ENCODE measurements at places on chromosomes 1 and 21.

- DNase-seq, result peak; percentile 91
These were observed 6.0 kb upstream of the PITHD1 start for GRCh38 chr1:23772049-23772853.

GRCh38 chr21:39153373-39153772 is 29.9 kb downstream of the PSMG1 start:
- no peak for DNase-seq

- DNase-seq, result no peak
These were observed 11.1 kb downstream of the NOS1AP start for GRCh38 chr1:162080472-162081015.

DNA sequence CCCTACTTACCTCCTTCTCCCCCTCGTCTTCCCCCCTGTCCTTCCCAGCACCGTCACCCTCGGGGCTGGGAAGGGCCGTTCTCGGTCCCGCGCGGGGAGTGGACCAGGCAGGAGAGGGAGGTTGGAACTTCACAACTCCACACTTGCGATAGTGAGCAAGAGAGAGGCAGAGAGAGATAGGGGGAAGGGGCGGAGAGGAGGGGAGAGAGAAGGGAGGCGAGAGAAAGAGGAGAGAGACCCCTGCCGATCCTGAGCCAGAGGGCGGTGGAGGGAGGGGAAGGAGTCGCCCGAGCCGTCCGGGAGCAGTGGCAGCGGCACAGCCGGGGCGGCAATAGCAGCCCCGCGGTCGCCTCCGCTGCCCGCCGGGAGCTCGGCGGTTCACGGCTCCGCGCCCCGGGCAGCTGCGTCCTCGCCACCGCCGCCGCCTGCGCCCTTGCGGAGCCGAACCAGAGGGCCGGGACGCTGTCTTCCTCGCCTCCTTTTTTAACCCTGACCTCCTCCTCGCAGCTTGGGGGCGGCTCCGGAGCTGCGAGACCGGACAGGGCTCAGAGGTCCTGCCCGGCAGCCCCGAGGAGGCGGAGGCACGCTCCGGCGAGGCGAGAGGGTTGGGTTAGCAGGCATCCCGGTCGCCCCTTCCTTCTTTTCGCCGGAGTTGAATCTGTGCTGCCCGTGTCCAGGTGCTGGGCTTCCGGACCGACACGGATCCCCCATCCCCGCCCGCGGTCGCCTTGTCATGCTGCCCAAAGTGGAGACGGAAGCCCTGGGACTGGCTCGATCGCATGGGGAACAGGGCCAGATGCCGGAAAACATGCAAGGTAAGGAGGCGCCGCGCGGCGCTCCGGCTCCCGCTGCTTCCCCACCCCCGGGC is 11.7 kb downstream of the NR5A2 start:
- peak; percentile 54 for DNase-seq

DNA sequence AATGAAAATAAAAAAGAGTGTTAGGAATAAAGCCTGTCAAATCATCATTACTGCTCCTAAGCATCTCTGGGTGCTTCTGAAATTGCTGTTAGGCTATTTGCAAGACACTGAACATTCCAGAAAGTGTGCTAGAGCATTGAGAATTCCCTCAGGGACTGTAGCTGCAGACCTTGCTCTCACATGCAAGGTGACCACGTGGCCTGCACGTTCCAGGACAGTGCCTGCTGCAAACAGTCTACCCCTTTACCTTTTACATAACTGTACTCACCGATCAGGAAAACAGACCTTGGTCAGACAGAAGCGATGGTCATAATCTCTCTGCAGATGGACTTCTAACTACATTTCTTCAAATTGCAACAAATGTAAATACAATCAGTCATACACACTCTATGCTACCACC is 164.5 kb downstream of the PSMG1 start:
- DNase-seq, result no peak

- DNase-seq, result no peak
These were observed 89.3 kb downstream of the PLD5 start for GRCh38 chr1:242435200-242435599.

GRCh38 chr1:233904633-233905415 is at the start of gene SLC35F3:
Gene SLC35F3, plus strand, starts transcription at chr1:233904676.
- no peak for DNase-seq

DNA sequence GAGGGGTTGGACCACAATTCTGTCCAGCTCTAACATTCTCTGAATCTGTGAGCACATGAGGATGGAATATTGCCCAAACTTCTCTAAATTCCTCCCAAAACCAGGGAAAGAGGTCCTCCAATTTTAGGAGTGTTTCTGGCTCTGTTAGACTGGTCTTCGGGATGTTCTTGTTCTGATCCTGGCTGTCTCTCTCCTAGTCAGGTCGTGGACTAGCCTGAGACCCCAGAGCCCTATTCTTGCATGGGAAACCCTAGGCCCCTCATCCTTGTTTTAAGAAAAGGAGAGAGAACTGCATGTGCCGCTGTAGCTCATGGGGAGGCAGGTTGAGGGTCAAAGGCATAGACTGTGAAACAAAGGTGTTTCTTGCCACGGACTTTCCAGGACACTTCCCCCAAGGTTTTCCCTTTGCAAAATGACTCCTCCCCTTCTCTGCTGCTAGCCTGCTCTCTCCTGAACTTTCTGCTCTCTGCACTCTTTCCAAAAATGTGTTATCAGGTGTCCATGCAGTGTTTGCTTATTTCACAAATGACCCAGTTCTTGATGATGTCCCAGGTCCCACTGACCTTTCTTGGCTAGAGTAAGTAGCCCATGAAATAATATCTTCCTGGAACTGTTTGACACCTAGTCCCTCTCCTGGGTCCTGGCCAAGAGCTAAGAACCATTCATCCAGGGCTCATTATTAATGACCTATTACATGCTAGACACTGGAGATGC is 29.3 kb upstream of the RD3 start:
- no peak for DNase-seq

- DNase-seq, result no peak
These were observed 1199.5 kb upstream of the TMPRSS15 start for GRCh38 chr21:19603011-19603593.

DNA sequence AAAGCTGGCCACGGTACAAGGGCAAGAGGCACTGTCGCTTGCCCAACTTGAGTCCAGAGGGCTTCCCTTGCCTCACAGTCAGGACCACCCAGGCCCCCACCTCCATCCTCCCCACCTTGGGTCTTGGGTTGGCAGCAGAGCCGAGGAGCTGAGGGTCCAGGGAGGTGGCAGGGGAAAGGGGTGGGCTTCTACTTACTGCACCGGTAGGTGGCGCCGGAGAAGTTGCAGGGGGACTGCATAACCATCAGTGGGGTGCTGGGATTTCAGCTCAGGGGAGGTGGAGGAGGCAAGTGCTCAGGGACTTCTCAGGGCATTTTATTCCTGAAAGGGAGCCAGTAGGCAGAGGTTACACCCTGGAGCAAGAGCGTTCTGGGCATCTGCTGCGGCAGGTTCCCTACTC is 44.0 kb downstream of the TRIM62 start:
- peak; percentile 40 for DNase-seq

GRCh38 chr1:173917149-173917548 is at the start of gene SERPINC1:
Gene SERPINC1, minus strand, starts transcription at chr1:173917327. Its CDS starts 68 bp downstream, at chr1:173917259.
- DNase-seq, result no peak

- DNase-seq, result peak; percentile 58
These were observed 61.8 kb downstream of the ITPKB start for GRCh38 chr1:226677027-226678020.

DNA sequence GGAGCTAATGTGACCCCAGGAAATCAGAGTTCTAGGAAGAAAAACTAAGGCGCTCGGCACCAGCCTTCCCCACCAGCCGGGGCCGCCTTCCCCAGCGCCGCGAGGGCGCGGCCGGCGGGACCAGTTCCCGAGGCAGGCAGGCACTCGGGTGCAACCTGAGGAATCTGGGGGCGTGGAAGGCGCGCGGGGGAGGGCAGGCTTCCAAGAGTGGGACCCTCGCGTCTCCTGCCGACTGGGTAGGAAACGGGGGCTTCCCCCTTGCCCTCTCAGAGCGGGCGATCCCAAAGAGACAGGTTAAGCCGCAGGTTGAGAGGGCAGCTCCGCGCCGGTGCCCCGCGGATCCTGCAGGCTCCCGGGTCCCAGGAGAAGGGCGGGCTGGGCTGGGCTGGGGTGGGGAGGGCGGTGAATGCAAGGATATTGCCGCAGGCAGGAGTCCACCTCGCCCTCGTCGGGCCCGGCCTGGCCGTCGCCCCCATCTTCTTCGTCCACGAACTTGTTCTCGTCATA is 431 bp downstream of the ARPC5 start:
- DNase-seq, result peak; percentile 49

GRCh38 chr21:42461185-42461520 is 34.9 kb downstream of the RSPH1 start:
- no peak for DNase-seq

- no peak for DNase-seq
These were observed 6.7 kb downstream of the ELF3 start for GRCh38 chr1:202016811-202017748.

DNA sequence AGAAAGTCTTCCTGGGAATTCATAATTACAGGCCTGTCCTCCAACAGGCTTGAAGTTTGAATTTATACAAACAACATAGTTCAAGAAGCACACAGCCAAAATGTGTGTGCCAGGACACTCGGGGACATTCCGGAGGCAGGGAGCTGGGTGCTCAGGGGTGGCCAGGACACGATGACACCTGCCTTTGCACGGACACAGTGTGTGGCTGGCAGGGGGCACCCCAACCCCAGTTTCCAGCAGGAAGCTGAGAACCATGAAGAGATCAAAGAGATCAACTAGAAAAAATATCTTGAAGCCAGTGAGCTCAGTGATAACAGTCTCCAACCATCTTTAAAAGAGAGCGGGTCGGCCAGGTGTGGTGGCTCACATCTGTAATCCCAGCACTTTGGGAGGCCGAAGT is 32.5 kb upstream of the TRAPPC10 start:
- no peak for DNase-seq

- peak; percentile 44 for DNase-seq
These were observed 26.4 kb downstream of the QSOX1 start for GRCh38 chr1:180181048-180181447.

- DNase-seq, result no peak
These were observed 183.6 kb downstream of the APP start for GRCh38 chr21:25986928-25987327.

- no peak for DNase-seq
These were observed 56.9 kb downstream of the ADAMTS5 start for GRCh38 chr21:26909972-26910371.
